Activated T-helper 17 cell treated with anti-CD3 and anti-CD28 coated beads, Interleukin-2, amount 50 U/mL, for 72 hours (primary cell): ENCODE measurements at places on chromosomes 7 and 10.

DNA sequence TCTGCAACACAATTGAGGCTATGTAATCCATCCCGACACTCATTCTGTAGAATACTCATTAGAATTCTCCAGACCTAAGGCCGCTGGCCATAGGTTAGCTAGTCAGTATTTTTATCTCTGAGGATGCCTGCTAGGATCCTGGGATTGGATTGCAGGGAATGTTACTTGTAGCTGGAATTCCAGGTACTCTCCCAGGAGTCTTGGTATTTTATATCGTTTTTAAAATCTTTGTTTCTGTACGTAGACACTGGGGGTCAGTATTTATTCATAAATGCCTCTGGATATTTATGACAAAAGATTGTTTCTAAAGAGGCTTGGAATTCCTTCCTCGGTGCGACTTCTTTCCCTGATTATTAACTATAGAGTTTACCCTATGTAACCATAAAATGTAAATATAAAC, 40.1 kb downstream of the BPGM start:
- no peak for ATAC-seq

GRCh38 chr7:7416031-7416858, 119.4 kb downstream of the COL28A1 start:
- ATAC-seq = peak; percentile 91

- ATAC-seq = no peak
Observed at GRCh38 chr7:46174196-46174580, 253.1 kb upstream of the IGFBP3 start.

- ATAC-seq = no peak
Observed at GRCh38 chr7:41709621-41710020, 6.7 kb upstream of the INHBA start.

DNA sequence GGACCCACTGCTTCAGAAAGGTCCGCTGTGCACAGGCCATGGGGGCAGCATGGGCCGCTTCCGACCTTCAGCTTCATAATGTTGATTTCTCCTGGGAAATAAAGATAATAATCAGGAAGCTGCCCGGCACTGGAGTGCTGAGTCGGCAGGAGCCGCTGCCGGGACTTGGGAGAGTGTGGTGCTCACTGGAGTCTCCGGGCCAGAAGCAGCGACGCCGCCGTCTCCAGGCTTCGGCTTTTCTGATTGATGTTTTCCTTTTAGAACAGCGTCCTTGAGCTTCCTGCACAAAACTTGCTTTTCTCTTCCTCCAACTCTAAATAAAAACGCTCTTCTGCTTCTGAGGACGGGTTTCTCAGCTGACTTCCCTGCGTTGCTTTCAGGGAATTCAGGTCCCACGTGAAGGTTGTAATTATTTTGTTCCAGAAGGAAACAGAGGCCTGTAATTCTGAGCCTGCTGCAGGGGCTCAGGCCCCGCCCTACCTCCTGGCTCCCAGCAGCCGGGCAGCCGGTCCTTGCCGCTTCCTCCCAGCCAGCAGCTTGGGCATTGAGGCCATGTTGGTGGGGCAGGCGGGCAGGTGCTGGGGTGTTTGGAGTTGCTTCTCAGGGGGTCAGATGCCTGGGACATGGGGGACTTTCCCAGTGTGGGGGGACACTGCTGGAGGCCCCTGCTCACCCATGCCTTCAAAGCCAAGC, 14.7 kb downstream of the PWWP2B start:
- ATAC-seq = no peak

DNA sequence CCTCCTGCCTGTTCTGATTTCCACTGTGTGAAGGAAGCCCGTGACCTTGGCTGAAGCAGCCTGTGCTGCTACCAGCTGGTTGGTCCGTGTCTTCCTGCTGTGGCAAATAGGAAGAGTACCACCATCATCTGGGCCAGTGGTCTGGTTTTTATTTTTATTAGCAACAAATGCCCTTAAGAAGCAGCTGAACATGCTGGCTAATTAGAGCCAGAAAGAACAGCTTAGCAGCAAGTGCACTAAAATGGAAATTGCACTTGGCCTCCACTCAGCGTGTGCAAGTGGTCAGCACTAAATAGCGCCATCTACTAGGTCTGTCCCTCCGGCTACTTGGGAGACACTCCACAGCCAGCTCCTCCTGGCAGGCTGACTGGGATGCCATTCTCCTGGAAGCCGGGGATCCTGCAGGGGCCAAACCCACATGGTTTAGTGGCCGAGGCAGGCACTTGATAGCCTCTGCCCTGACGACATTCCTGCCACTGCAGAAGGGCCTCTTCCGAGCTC, 690.3 kb upstream of the FOXK1 start:
- no peak for ATAC-seq

DNA sequence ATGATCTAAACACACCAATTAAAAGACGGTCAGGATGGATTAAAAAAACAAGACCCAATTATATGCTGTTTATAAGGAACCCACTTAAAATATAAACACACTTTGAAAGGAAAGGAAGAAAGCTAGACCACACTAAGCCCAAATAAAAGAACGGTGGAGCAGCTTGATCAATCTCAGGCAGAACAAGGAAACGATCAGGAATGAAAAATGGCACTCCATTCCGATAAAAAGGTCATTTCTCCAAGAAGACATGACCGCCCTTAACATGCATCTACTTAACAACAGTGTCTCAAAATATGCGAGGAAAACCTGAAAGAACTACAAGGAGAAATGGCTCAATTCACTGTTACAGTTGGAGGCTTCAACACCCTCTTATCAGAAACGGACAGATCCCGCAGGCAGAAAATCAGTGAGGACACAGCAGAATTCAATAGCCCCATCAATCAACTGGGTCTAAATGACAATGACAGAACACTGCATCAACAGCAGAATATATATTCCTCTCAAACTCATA, 210.0 kb downstream of the MAD1L1 start:
- ATAC-seq = no peak

GRCh38 chr10:24495666-24496460, 227.8 kb downstream of the ARHGAP21 start:
- no peak for ATAC-seq

DNA sequence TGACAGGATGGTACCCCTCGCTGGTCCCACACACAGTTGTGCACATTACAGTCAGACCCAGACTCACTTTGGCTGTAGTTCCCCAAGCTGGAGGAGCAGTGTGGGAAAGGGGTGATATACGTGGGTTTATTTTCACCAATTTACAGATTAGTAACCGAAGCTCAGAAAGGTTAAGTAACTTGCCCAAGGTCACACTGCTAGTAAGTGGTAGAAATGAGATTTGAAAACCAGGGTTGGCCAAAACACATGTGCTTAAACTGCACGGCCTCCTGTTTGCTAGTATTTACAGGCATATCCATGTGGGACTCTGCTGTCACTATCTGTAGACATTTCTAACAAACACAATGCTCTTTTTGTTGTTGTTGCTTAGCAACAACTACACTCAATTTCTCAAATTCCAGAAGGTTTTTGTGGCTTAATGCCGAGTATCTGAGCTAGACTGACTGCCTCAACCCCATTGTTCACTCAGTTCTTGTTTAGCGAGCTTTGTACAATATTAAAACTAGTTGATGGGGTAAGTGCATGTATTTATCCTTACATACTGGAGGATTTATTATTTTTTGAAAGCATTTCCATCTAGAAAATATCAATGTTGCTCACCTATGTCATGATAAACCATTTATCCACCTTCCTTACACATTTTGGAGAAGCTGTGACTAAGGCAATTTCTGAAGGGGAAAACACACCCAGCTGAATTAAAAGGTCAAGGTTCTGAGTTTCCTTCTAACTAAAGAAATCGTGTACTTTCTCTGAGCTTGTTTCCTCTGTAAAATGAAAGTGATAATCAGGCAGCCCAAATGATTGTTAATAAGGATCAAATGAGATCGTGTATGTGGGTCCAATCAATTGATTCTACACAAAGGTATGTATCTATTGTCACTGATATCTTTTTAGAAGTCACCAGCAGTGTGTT, 5.3 kb upstream of the TMEM139 start:
- ATAC-seq = peak; percentile 76

DNA sequence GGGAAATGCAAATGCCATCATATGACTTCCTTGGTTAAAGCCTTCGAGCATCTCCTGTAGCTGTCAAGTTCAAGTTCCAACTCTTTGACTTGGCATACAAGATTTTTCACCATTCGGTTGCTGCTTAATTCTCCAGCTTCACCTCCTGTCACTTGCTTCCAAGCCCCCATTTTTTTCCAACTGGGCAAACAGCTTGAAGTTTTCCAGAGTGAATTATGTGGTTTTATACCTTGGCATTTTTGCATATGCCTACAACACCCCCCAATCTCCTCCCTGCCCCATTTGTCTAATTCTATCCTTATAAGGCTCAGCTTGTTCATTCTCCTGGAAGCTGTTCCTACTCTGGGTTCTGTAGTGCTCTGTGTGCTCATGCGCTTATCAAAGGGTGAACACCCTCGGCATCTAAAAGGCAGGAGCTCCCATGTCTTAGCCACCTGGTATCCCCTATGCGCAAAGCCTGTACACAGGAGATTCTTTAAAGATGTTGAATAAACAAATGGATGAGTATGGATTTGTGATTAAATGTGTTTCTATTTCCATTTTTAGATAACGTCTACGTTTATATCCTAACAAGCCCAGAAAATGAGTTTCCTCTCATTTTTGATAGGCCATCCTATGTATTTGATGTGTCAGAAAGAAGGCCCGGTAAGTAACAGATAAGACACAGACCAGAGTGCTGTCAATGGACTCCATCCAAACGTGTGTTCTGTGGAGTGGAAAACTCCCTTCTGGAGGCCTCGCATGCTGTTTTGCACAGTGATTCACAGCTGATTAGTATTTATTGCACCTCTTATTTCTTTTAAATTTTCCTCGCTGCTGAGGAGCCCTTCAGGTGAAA, 52.5 kb downstream of the CDHR3 start:
- no peak for ATAC-seq

DNA sequence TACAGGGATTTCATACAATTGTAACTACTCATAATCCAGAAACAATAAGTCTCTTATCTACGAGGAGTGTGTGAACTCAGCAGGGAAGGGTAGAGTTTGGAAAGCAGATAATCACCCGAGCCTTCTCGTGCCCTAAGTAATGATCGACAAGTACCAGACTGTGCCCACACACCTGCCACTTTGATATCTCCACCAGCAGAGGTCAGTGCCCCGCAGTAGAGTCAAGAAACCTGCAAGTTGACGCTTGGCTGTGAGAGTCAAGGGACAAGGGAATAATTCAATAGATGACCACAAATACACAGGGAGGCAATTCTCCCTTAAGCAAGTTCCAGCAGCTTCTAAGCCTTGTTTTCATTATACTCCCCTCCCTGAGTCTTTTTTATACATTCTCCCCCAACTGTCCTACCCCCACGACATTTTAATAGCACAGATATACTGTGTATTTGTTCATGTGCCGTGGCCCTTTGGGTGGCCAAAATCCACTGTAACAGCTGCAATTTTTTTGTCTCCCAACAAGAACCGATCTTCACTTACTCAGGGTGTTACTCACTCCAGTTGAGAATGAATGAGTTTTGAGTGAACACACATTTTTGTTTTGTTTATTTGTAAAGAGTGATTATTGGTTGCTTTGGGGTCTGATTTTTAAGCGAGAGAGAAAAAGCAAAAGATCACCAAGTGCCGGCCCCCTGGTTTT, 106.9 kb upstream of the RHEB start:
- no peak for ATAC-seq

GRCh38 chr10:80094231-80094630, 15.8 kb downstream of the TMEM254 start:
- no peak for ATAC-seq

- no peak for ATAC-seq
Observed at GRCh38 chr7:36303202-36304098, 86.2 kb upstream of the ANLN start.

GRCh38 chr10:22618078-22618785, 96.1 kb downstream of the PIP4K2A start:
- peak; percentile 43 for ATAC-seq

- ATAC-seq = no peak
Observed at GRCh38 chr10:122497241-122497640, 35.9 kb downstream of the HTRA1 start.

DNA sequence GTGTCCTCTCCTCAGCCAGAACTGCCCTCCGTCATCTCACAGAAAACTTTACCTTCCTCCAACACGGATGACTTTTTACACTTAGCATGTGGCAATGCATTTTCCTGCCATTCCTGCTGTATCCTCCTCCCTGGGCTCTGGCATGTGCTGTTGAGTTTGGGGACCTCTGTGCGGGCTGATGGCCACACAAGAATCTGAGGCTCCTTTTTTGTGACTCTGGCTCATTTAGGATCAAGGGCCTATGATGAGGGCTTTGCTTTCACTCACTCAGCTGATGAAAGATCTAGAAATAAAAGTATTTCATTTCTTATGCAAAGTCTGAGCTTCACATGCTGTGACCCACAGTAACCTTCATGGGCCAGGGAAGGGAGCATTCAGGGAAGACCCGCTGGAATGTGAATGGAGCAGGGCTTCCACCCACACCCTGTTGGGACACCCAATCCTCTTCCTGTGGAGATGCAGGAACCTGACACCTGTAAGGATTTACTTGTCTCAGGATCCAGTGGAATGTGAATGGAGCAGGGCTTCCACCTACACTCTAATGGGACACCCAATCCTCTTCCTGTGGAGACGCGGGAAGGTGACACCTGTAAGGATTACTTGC, 500.3 kb upstream of the MKI67 start:
- ATAC-seq = no peak

- ATAC-seq = no peak
Observed at GRCh38 chr7:22051886-22052673, 106.4 kb upstream of the CDCA7L start.

DNA sequence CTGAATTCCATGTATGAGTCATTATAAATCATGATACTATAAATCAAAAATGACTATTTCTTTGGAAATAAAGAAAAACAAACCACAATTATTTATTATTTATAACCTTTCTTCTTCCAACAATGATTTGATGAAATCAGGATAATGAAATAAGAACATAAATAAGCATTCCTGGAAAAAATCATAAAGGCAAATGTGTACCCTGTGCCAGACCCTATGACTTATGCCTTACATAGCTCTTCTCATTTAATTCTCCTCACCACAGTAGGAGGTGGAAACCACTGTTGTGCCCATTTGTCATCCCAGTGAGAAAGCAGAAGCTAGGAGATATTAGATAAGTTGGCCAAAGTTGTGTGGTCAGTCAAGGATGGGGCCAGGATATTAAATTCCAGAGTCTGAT, 255.1 kb downstream of the DOCK4 start:
- no peak for ATAC-seq

- ATAC-seq = no peak
Observed at GRCh38 chr10:110701617-110701971, 57.5 kb downstream of the RBM20 start.

DNA sequence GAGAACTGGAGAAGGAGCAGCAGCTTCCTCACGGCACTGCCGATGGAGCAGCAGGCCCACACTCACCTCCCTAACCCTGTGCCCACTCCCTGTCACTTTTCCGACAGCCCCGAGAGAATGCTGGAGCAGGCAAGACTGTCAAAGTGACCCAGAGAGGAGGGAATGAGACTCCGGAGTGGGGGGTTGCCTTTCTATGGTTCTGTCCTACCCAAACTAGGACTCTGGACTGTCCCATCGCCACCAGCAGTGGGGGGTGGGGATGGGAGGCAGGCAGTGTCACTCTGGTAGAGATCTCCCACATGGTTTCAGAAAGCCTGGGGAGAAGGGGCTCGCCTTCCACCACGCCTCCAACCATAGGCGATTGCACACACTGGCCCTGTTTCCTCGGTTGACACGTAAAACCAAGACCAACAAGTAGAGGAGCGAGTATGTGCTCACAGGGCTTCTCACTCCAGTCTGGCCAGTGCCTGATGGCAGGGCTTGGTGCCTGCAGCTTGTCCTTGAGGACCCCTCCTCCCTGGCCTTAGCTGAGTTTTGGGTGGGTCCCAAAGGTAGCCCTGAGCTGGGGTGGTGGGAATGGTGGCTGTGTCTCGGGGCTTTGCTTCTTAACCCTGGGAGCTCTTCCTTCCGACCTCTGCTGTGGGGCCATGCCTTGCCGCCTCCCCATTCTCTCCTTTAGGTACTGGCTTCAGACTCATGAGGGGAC, 148.5 kb downstream of the PTPN20 start:
- no peak for ATAC-seq
